ENCODE measurements at places on chromosomes 4 and X.

GRCh38 chr4:17517664-17518063 lies 2.7 kb downstream of the CLRN2 start:
- no peak for DNase-seq

DNA sequence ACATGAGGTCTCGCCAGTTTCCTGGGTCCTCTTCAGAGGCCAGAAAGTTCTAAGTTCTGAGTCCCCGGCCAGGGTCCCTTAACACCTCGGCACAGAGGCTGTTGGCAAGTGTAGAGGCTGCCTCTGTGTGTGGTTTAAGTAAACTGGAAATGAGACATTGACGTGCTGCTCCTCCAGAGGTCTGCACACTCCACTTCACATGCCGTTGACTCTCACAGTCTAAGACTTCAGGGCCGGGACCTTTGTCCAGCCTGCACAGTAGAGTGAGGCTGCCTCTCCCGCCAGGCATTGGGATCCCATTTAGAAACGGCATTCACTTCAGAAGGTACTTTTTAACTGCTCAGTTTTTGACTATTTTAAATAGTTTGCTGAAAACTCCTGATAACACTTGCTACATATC lies 10.6 kb upstream of the TADA2B start:
- DNase-seq: no peak

GRCh38 chr4:152991398-152991797 lies 55.3 kb downstream of the FHDC1 start:
- DNase-seq: no peak

GRCh38 chr4:175705407-175705806 lies 106.7 kb downstream of the GPM6A start:
- DNase-seq: no peak

DNA sequence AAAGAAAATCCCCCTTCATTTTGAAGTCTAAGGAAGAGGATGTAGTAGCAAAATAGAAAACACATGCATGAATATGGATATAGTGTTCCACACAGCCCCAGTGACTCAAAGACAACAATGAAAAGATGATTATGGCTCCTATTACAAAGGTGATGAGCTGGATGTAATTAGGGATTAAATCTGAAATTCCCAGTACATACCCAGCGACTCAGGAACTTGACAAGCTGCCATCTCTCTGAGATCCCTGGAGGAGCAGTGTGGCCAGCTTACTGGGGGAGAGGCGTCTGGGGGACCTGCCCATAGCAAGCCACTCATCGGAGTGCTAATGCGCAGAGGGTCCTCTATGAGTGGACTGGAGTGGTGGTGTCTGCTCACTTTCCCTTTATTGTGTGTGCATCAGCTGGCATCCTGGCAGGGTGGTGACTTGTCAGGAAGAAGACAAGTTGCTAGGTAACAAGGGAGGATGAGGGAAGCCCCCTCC lies 42.7 kb upstream of the MGST2 start:
- no peak for DNase-seq

- no peak for DNase-seq
Observed at GRCh38 chr4:142512161-142512560, 333.9 kb downstream of the INPP4B start.

GRCh38 chrX:14508025-14508690 lies 21.2 kb upstream of the GLRA2 start:
- no peak for DNase-seq
